Left lung (tissue), 14 donors: ENCODE measurements at places on chromosomes 1 and 21.

GRCh38 chr1:201491896-201492511 is 14.9 kb downstream of the CSRP1 start:
- DNase-seq = no peak

DNA sequence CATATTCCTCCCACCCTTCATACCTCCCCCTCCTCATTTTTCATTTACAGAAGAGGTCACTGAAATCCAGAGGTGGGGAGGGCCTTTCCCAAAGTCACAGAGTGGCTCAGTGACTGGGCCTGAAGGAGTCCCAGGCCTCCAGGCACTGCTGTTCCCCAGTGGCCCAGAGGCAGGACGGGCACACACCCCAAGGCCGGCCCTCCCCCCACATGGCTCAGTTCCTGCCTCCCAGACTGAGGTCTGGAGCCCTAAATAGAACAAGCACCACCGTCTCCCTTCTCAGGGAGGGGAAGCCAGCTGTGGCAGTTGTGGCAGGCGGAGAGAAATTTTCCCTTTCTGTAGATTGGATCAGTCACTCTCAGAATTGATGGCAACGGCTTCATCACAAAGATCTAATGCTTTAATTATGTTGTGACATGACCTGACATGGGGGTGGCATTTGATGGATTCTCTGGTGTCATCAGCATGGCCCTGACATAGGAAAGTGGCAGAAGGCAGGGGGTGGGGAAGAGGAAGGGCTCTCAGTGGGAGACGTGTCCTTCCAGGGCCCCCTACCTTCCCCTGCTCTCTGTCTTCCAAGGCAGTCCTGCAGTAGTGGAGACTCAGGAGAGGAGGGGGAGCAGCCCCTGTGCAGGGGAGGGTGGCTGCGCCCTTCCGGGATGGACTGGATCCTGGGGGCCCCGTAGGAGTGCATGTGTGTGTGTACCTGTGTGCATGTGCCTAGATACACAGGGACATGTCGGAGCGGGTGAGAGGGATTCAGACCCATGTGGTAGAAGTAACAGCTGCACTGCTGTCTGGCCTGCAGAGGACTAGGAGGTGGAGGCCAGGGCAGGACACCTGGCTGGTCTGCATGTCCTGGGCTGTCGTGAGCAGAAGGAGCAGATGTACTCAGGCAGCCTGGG is 41.2 kb upstream of the FOXO6 start:
- no peak for DNase-seq

- DNase-seq = no peak
Measured at GRCh38 chr1:35707601-35708440, 10.9 kb downstream of the C1orf216 start.

- DNase-seq = no peak
Measured at GRCh38 chr1:178948676-178949075, 77.0 kb upstream of the FAM20B start.

DNA sequence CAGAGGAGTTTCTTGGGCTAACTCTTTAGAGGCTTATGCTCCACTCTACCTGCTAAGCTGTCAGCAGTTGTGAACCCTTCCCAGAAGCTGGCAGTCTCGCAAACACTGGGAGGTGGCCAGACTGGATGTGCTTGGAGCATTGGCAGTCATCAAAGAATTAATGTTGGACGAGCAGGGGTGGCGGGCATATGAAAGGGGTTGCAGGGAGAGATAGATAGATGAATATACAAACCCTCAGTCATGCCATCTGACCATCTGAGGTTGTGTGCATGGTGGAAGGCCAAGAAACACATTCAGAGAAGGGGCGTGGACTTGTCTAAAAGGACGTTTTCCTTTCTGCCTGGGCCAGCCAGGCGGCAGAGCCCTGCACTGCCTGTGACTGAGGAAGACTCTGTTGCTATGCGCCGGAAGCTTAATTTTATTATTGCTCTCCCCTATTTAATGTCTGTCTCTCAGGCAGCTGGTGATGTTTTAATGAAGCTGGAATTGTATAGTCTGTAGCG is 164.4 kb downstream of the PBX1 start:
- no peak for DNase-seq

DNA sequence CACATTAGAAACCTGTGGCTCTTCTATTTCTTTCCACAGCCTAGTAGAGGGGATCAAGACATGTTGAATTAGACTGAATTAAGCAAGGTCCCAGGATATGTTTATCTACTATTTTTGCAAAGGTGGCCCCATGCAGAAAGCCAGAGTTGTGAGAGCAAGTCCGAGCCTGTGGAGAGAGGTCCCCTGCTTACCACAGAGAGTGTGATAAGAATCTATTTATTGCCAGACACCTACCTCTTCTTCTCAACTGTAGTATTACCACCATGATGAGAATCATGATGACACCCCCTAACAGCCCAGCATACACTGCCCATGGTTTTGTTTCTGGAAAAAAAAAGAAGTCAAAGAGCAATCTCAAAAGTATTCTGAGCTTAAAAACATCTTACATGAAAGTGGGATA is 23.0 kb downstream of the SLAMF1 start:
- no peak for DNase-seq

- no peak for DNase-seq
Measured at GRCh38 chr1:2310332-2311183, 80.8 kb downstream of the MORN1 start.

DNA sequence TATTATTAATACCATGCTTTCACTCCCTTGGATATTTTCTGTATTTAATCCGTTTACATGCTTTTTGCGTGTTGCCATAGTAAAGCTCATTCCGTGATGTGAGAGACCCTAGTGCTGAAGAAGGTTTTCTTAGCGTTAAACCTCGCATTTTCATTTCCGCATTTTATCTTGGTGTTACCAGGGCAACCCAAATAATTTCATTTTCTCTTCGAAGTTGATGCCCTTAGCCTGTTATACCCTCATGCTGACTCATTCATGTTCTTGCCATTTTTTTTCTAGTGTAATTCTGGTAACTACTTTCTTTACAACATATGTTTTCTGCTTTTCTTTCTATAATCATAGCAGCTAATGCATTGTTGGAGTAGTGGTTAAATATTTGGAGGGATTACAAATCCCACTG is 37.2 kb downstream of the LRRC8C start:
- DNase-seq = no peak

DNA sequence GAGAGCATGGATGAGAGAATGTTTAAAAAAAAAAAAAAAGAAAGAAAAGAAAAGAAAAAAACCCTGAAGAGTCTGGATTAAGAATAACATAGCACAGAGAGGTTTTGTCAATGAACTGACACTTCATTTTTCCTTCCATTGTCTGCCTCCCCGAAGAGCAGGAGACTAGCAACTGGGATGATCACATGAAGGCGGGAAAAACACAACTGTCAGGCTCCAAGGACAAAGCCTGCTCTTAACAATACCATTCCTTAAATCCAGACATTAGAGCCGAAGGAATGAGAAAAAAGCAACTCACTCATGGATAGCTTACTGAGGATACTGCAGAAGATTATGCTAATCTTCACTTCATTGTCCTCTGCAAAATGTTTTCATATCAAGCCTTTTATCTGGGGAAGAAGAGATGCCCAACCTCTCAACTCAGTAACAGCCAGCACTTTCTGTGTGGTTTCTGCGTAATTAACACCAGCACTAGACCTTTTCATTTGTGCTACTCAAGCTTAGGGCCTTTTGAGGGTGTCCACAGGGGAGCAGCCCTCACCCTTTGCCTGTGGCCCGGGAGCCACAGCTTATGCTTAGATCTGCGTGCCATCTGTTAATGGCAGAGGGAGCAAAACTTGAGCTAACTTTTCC is 182.3 kb downstream of the BARHL2 start:
- no peak for DNase-seq

DNA sequence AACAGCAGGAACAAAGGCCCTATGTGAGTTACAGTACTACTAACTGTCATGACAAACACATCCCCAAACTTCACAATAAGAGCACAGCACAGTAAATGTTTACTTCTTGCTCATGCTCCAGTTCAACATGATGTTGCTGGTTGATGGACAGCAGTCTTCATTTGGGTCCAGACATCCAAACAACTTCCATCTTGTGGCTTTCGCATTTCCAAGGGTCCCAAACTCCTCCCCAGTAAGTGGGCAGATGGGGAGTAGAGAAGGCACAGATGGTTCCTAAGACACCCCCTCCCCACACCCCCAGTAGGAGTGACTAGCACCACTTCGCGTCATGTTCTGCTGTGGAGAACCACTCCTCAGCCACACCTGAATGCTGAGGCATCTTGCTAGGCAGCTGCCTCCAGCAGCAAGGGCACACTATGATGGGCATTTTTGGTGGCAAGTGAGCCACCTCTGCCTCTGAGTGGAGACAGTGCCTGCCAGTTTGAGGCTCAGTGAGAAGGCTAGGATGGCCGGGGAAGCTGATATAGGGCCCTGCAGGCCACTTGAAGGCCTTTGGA is 32.7 kb upstream of the CD2 start:
- no peak for DNase-seq

DNA sequence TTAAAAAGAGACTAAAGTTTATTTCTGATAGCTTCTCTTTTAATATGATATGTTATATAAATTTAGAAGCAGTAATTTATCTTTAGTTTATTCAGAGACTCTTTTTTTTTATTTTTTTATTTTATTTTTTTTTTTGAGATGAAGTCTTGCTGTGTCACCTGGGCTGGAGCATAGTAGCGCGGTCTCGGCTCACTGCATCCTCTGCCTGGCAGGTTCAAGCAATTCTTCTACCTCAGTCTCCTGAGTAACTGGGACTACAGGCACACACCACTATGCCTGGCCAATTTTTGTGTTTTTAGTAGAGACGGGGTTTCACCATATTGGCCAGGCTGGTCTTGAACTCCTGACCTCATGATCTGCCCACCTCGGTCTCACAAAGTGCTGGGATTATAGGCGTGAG is 89.6 kb downstream of the DISP1 start:
- DNase-seq = no peak

DNA sequence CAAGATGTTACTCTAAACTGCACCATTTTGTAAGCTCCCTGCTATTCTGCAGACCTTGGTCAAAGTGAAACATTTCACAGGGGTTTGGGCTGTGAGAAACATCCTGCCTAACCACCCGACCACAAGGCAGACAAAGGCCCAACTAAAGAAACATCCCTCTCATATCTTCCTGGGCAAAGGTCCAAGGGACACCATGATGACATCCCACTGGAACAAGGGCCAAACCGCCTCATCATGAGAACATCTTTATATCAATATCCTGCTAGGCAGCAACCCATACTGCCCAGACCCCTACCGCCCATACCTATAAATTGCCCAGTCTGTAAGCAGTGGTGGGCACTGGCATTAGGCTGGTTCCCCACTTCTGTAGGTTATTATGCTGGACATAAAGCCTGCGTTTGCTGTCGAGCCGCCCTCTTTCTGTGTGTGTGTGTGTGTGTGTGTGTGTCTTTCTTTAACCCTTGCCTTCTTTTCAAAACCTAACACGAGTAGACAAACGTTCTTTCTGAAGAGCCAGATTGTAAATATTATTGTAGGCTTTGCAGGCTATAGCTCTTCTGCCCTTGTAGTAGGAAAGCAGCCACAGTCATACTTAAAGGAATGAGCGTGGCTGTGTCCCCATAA is 1.0 kb upstream of the PPIE start:
- no peak for DNase-seq

- no peak for DNase-seq
Measured at GRCh38 chr21:36456729-36457414, 23.1 kb downstream of the CLDN14 start.

- no peak for DNase-seq
Measured at GRCh38 chr1:244316407-244316806, 135.3 kb downstream of the ADSS2 start.

GRCh38 chr1:233304489-233305102 is 9.1 kb upstream of the PCNX2 start:
- DNase-seq = peak; percentile 25

DNA sequence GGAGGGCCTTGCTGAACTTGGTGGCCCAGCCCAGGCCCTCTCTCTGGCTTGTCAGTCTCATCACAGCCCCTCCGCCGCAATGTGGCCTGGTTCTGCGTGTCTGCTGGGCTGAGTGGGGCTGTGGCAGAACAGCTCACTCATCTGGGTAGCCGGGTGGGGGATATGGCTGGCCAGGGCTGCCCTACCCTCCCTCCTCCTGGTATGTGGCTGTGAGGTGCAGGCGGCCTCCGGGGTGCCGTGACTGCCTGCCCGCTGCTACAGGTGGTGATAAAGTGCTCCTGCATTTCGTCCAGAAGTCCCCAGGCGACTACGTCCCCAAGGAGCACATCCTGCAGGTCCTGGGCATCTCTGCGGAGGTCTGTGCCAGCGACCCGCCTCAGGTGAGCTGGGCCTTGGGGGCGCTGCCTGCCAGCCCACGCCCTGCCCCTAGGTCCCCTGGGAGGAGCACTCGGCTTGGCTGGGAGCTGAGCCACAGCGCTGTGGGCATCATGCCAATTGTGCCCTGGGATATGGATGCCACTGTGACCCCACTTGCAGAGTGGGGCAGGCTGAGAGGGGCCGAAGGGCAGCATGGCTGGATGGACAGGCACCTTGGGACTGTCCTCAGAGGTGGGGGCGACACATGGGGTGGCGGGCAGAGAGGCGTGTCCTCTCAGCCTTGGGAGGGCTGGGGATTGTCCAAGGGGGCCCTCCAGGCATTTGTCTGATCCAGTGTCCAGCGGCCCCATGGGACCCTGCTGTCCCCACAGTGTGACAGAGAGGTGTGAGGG is 2.3 kb downstream of the PRXL2B start:
- DNase-seq = peak; percentile 79

DNA sequence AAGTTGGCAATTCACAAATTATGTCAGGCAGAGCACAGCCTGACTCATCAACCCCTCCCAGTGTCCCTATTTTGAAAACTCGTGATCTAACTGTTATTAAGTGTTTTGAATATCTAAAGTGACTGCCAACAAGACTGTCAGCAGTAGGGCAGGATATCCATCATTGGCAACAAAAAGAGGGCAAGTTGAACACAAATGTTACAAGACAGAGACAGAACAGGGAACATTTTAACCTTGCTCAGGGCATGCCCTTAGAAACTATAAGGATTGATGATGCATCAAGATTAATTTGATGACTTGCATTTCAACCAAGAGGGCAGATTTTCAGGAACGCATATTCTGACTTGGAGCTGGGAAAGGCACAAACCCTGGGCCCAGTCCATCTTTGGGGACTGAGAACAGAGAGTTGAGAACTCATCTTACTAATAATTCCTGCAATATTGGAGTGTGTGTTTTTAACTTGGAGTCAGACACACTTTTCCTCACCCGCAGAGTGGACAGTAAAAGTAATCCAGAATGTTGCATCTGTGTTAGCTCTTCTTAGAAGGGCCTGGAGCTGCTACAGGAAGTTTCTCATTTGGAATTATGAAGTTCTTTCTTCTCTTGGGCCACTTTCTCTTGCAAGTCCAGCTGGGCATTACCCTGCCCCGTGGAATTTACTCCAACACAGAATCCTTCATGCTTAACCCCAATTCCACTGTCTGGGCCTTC is 317.2 kb downstream of the LTN1 start:
- DNase-seq = no peak

GRCh38 chr1:63742526-63742925 is 31.3 kb upstream of the ROR1 start:
- no peak for DNase-seq
